ENCODE measurements at places on chromosomes 1 and 21. TPM values are rescaled to one million over a fixed set of nuclear protein-coding genes. Genes with fewer than 3 reads are reported as not detected.

The GBP5 gene
- under 0.01 TPM for total RNA-seq

The CDKN2C gene
- 6.1 TPM for total RNA-seq

The NFYC gene
- 31.8 TPM for total RNA-seq

The ACTL8 gene
- total RNA-seq, result under 0.01 TPM

The ITSN1 gene
- 73.8 TPM for total RNA-seq

The TNFRSF14 gene
- 2.4 TPM for total RNA-seq

The ELAVL4 gene
- 137 TPM for total RNA-seq

The IL24 gene
- under 0.01 TPM for total RNA-seq

The KHDRBS1 gene
- total RNA-seq, result 105 TPM

The ISG20L2 gene
- 7.3 TPM for total RNA-seq

The RGS13 gene
- not detected for total RNA-seq

The KCNE1 gene
- total RNA-seq, result 0.41 TPM

DNA sequence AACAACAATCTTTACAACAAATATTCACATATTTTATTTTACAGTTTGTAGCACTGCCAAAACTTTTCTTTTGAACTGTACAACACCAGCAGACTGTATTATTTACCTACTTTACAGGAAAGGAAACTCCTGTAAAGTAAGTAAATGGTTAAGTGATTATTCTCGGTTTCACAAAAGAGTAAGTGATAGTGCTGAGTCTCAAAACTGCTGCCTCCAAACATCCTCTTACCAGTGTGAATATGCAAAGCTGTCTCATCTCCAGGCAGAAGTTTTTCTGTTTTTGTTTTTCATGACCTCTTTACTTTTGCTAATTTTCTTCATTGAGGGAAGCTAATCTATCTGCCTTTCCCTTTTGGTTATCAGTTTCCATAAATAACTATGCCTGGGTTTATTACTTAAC lies 286.7 kb downstream of the SRGAP2C start:
- no peak for DNase-seq

DNA sequence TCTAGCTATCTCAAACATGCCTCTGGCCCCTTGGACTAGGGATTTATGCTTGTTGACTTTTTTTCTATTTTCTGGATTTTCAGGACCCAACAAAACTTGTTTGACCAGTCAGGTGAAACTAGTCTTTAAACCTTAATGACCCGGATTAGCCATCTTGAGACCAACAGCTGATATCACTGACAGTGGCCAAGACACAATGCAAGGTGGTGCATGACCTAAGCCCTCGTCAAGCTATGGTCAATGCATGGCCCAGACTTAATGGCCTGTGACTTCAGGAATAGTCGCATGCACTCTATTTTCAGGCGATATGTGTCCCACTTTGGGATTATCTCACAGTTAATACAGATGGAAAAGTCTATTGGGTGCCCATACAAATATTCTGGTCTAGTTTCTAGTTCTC lies 190.4 kb downstream of the ZBTB18 start:
- no peak for DNase-seq

DNA sequence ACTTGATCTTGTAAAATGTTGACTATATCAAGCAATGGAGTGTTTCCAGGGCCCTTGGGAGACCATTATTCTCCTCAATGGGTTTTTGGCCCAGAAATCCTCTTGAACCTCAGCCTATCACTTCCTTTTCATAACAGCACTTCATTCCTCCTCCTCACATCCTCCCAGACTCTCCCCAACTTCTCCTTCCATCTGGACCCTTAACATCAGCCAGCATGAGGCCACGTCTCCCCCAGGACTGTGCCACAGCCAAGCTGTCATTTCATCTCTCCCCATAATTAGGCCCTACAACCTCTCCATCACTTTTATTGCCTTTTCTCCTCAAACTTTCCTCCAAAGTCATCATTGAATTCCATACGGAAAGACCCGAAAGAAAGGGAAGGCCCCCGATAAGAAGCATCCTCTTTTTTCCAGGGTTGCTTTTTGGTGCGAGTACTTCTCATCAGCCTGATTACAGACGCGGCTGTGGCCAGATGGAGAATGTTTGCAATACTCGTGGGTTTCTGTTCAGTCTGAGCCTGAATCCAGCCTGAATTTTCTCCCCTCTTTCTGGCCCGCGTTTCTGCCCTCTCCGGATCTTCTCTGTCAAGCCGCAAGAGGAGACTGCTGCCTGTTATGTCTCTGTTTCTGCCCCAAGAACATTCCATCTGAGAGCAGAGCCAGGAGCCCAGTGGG lies 52.7 kb upstream of the SLC25A33 start:
- DNase-seq, result no peak

GRCh38 chr21:22280851-22281250 lies 1282.6 kb downstream of the NCAM2 start:
- no peak for DNase-seq

DNA sequence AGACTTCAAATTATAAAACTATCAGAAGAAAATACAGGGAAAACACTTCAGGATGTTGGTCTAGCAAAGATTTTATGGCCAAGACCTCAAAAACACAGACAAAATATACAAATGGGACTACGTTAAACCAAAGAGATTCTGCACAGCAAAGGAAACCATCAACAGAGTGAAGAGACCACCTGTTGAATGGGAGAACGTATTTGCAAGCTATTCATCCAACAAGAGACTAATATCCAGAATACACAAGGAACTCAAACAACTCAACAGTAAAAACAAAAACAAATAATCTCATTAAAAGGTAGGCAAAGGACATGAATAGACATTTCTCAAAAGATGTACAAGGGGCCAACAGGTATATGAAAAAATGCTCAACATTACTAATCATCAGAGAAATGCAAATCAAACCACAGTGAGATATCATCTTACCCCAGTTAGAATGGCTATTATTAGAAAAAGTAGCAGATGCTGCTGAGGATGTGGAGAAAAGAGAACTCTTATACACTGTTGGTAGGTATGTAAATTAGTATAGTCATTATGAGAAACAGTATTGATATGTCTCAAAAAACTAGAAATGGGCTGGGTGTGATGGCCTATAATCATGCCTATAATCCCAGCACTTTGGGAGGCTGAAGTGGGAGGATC lies 112.6 kb downstream of the LRIG2 start:
- DNase-seq, result no peak

DNA sequence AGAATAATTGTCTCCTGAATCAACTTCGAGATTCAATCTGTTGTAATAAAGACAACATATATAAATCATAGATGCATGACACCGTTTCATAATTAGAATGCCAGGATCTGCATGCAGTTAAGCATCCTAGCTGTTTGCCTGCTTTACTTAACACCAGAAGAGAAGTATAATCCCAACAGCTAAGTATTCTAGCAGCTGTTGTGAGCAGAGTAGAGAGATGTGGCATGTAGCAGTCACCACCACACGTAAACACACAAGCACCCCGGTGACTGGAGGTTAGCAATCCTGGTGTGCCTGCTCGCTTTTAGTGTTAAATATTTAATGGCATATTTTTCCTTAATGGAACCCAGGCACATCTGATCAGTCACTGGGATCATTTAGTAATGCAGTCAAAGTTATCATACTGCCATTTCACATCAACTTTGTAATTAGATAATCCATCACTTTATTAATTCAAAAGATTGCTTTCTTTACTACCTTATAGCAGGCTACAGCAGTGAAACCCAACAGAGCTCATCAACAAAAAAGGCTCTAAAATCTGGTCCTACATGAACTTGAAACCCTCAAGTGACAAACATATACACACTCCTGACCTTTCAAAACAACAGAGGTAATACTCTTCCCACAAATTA lies 187.9 kb downstream of the SMYD3 start:
- DNase-seq, result no peak

- no peak for DNase-seq
Observed at GRCh38 chr1:154869351-154870114, 548 bp downstream of the KCNN3 start.

- no peak for DNase-seq
Observed at GRCh38 chr1:8652467-8653046, 164.9 kb downstream of the RERE start.

GRCh38 chr1:29311352-29312030 lies 75.2 kb downstream of the PTPRU start:
- no peak for DNase-seq

DNA sequence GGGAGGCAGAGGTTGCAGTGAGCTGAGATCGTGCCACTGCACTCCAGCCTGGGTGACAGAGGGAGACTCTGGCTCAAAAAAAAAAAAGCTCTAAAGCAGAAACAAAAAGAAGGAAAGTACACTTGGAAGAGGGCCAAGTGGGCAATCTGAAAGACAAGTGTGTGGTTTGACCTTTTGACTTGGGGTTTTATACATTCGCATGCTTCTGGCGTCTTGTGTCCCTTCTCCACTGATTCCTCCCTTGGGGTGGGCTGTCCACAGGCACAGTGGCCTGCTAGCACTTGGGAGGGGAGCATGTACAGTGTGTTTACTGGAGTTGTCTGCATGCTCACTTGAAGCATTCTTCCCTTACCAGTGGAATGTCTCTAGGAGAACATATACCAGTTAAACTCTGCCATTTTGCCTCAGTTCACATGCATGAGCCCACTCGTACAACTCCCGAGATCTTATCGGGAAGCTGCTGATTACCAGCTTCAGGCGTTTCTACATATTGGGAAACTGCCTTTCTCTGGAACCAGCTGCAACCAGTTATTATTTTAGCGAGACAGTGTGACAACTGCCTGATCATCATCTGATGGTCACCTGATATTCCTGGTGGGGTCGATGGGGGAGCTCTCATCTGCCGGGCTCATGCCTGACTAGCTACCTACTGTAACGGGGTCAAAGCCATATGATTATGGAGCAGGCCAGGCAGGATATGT lies 113.5 kb upstream of the ZNF678 start:
- DNase-seq, result no peak

DNA sequence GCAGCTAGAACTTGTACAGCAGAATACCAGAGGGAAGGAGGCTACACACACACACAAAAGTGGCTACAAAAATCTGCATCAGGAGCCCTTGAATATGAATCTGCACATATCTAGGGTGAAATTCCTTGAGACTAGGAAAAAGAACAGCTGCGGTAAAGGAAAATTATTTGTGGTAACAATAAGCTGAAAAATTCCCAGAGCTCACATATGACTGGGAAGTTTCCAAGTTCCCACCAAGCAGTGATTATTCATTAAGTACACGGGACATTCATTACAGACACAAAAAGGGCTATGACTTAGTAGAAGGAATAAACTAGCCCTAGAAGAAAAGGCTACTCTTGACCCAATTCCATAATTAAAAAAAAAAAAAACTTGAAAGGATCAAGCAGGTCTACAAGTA lies 149.5 kb upstream of the BACE2 start:
- no peak for DNase-seq

DNA sequence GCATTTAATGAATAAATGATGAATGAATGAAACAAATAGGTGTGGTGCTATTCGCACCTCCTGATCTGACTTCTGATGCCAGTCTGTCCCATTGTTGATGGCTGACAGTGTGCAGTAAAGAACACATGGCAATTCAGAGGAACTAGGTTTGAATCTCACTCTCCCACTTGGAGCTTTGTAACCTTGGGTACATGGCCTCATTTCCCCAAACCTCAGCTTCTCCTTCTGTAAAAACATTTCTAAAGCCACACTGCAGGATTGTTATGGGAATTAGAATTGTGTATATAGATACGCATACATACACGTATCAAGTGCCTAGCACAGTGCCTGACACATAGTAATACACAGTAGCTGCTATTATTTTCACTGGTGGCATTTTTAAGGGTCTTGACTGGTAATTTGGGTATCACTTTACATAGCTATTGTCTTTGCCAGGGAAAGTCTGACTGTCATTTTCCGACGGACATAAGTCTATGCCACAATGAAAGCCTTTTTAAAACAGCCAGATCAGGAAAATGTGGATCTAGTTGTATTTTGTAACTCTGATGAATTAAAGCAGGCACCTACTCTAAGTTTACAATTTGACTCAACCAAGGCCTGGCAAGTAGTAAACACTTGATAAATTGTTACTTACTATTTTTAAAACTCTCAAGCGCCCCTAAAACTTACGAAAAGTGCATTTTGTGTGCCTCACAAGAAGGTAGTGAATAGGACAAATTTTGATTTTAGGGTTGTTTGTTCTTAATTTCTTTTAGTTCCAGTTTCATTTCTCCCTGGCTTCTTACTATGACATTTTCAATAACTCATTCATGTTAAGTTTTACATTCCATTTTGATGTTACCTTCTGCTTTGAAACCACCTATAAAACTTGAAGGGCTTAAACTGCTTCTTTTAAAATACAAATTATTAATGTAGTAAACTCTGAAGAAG lies 164.4 kb downstream of the SDCCAG8 start:
- no peak for DNase-seq

- DNase-seq, result no peak
Observed at GRCh38 chr1:172646653-172647052, 12.2 kb upstream of the FASLG start.

GRCh38 chr1:117201808-117202207 lies 8.9 kb downstream of the VTCN1 start:
- DNase-seq, result no peak

GRCh38 chr1:21659099-21659923 lies 9.8 kb downstream of the RAP1GAP start:
- peak; percentile 95 for DNase-seq

- no peak for DNase-seq
Observed at GRCh38 chr1:59638231-59638711, 176.5 kb upstream of the HOOK1 start.

DNA sequence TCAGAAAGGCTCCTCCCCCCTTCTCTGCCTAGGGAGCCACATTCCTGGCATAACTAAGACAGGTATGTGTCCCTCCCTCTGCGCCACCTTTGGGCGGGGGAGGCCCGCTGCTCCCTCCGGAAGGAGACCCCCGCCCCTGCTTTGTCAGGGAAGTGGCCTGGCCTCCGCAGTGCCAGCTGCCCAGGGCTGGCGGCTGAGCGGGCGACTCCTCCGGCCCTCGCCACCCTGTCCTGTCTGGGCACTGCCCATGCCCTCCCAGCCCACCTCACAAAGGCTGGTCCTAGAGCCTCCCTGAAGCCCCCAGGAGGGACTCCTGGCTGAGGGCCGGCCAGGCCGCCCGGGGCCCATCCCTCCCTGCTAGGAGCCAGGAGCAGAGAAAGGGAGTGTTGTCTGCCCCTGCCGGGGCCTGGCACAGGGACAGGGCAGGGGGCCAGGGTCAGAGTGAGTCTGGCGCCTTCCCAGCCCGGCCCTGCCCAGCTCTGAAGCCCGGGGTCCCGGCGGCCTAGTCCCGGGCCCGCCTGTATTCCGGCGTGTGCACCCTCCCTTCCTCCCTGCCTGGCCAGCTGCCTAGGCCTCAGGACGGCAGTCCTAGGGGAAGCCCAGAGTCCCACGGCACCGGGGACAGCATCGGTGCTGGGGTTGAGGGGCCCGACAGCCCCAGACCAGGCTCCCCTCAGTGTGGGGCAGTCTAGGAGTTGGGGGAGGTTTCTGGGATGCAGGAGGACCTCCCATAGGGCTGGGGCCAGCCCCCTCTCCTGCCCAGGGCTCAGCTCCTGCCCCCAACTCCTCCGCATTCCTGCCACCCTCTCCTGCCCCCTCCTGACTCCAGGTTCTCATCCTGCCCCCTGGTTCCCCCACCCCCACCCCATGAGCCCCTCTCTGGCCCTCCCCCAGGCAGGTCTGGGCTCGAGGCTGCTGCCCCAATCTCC lies 5.1 kb downstream of the AGRN start:
- DNase-seq, result no peak

DNA sequence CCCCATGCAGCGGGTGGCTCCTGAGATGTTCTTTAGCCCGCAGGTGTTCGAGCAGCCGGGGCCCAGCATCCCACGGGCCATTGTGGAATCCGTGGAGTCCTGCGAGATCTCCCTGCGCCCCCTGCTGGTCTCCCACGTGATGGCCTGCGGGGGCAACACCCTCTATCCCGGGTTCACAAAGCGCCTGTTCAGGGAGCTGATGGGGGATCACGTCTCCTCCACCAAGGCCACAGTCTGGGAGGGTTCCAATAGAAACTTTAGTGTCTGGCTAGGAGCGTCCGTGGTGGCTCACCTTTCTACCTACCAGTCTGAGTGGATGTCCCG lies 71.0 kb downstream of the ACTL8 start:
- no peak for DNase-seq

- no peak for DNase-seq
Observed at GRCh38 chr21:15564907-15565306, 164.9 kb upstream of the USP25 start.
